Activated CD4-positive, alpha-beta T cell treated with anti-CD3 and anti-CD28 coated beads for 36 hours (primary cell): ENCODE measurements at places on chromosomes 13 and 19.
A peak's percentile ranks its signal among the peaks of the same experiment; 100 is the strongest.

GRCh38 chr19:31253526-31254179, 95.6 kb downstream of the TSHZ3 start:
- no peak for DNase-seq

GRCh38 chr19:47560999-47561398, 11.9 kb downstream of the ZNF541 start:
- DNase-seq = no peak

DNA sequence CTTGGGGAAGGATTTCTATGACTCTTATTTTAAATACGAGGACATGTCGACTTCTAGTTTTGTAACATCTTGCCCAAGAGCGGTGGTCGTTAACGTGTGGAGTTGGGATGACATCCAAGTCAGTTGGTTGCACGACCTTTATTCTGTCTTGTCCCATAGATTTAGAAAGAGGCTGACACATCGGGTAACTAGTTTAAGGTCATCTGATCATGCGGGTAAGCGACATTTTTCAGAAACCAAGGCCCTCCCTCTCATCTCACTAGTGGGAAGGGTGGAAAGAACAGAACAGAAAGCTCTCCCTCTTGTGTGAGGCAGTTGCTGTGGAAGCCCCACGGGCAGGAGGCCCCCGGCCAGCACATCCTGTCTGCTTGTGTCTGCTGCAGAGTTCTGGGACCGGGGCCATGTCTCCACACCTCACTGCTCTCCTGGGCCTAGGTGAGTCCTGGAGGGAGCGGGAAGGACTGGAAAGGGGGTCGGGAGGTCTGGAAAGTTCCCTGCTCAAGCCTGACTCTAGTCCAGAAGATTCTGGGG, at the start of gene LAIR2:
TSS of gene LAIR2 (plus strand) at position 314 of the 531 bp plus-strand sequence. CDS start at position 402, 88 bp downstream.
- DNase-seq = peak; percentile 49

GRCh38 chr19:49297403-49297802, 27.6 kb downstream of the SLC6A16 start:
- no peak for DNase-seq
